ENCODE measurements at places on chromosomes 2 and 18.

- DNase-seq: no peak
These were observed 107.0 kb downstream of the ACTR3 start for GRCh38 chr2:113996671-113997594.

DNA sequence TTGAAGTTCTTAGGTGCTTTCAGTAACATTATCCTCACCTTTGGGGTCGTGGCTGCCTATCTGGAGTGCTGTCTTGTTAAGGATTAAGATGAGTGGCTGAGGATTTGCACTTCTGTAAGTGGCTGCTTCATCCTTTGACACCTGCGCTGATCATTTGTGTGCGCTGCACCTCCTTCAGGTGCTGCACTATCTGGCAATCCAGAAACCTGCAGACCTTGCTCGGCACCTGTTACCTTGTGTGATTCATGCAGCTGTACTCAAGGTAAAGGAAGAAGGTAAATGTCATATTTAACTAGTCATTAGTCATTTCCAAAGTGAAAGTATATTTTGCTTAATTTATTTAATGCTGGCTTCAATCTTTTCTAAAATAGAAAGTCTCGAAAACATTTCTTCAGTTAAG is 110.3 kb downstream of the RAB3GAP1 start:
- DNase-seq: no peak

- DNase-seq: no peak
These were observed 277.3 kb downstream of the AGAP1 start for GRCh38 chr2:235770909-235771820.

DNA sequence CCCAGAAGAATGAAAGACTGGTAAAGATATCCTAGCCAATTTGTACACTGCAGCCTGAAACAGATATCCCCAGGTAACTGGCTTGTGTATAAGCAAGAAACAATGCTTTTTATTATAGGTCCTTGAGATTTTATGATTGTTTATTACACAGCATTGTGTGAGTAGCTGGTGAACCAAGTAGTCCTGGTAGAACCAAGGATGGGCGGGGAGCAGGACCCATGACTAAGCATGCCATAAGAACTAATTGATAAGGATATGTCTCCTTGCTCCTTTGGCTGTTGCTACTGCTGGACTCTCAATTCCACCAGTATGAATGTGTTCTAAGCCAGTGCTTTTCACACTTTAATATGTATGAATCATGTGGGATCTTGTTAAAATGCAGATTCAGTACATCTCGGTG is 12.3 kb upstream of the ALMS1 start:
- no peak for DNase-seq

GRCh38 chr2:172374318-172375240 is 52.8 kb upstream of the ITGA6 start:
- DNase-seq: no peak

- DNase-seq: no peak
These were observed 136.3 kb upstream of the SLC39A10 start for GRCh38 chr2:195520671-195521155.

DNA sequence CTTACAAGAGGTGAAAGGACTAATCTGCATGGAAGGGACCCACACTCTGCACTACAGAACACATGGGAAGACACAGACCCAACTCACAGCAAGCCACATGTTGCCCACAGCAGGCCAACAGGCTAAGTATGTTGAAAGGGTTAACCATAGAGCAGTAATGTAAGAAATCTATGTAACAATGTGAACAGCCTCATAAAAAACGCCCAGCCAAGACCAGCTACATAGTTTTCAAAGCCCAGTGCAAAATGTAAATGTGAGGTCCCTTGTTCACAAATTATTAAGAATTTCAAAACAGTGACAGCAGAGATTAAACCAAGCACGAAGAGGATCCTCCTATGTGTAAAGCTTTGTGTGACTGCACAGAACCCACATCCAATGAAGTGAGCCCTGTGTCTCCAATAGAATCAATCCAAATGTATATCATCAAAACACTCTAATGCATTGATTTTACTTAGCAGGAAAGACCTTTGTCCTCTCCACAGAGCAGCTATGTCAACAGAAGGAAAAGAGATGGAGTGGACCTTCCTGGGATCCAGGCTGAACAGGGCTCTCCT is 210.1 kb downstream of the AGPS start:
- DNase-seq: no peak

- no peak for DNase-seq
These were observed 84.0 kb downstream of the KCTD1 start for GRCh38 chr18:26464128-26465011.

GRCh38 chr2:167955264-167955906 is 292.0 kb downstream of the STK39 start:
- no peak for DNase-seq

DNA sequence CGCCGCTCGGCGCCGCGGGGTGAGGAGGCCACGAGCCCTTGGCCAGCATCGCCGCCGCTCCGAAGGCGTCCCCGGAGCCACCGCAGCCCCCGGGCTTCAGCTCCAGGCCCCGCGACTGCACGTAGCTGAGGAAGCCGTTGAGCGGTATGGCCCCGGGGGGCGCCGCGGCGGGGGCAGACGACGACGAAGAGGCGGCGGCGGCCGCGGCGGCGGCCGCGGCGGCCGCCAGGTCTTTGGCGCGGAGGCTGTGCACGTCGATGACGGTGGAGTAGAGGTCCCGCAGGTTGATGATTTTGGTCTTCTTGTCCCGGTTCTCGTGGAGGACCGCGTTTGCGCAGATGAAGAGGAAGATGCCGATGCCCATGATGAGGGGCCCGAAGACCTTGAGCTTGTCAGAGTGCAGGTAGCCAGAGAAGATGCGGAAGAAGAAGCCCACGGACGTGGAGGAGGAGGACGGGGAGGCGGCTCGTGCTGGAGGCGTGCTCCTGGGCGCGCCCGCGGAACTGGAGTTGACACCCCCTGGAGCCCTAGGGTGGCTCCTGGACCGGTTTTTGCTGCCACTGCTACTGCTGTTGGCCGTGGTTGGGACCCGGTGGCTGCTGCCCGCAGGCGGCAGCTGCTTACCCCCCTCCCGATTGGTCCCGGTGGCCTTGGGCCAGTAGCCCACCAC is 4.0 kb downstream of the TMEM200C start:
- no peak for DNase-seq

DNA sequence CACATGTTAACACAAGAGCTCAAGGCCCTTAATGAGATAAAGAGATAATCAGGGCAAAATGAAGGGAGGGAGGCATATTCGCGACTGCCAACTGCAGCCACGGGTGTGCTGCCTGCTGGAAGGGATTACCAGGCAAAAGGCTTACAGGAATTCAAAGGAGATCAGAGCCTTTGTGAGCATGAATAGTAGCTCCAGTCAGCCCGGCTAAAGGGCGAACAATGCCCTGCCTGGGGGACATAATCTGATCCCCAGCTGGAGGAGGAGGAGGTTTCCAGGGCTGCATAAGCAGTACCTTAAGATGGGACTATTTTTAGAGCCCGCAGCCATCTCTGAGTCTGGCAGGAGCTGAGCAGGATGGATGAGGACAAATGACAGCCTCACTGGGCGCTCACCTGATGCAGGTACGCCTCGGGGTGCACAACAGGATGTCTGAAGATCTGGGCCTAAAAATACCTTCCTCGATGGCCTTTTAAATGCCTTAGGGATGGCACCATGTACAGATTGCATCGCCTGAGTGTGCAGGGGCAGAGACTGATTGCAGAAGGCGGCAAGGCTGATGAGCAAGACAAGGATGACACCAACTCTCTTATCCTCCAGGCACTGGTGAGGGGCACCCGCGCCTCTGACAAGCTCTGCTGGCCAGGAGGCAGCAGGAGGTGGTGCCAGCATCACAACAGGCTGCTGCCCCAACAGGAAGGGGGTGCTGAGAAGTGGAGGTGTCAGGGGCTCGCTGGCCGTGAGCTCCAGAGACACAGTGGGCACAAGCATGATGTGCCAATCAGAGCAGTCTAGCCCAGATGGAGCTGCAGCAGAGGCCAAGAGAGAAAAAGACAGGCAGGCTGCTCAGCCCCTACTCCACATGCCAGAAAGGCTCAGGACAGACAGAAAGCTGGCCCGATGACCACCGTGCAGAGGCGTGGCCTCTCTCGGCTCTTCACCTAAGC is 111.4 kb downstream of the EIPR1 start:
- DNase-seq: no peak

- no peak for DNase-seq
These were observed 430 bp downstream of the BIN1 start for GRCh38 chr2:127106457-127106990.

DNA sequence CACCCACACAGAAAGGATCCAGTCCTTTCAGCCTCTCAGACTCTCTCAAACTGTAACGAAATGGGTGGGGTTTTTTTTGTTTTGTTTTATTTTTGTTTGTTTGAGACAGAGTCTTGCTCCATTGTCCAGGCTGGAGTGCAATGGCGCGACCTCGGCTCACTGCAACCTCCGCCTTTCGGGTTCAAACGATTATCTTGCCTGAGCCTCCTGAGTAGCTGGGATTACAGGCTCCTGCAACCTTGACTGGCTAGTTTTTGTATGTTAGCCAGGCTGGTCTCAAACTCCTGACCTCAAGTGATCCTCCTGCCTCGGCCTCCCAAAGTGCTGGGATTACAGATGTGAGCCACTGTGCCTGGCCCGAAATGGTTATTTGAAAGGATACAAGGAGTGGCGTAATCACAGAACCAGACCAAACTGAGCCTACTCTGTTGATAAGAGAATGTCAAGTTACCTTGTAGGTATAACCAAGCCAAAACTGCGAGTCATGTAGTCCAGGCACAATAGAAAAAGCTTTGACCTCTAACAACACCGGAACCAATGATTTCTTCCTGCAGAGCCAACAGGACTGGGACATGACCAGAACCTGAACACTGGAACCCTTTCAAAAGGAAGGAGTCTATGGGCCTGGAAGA is 72.5 kb downstream of the NCAPH start:
- no peak for DNase-seq
